CD4-positive, alpha-beta T cell (primary cell): ENCODE measurements at places on chromosomes 13 and 19.

- no peak for DNase-seq
Observed at GRCh38 chr19:31770223-31770622, 421.0 kb upstream of the TSHZ3 start.

DNA sequence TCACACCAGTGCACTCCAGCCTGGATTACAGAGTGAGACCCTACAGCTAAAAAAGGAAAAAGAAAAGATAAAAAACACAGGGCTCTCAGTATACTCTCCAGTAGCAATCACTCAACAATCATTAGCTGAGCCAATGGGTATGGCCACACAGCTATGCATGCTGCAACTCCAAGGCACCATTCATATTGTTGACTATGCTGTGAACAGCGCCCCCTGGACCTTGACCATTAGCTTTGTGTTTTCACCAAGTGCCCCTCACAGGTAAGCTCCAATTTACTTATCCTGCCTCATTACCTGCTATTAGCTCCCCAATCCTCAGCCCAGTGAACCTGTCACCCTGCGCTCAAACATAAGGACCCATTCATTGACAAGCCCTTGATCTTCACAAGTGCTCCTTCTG lies 35.8 kb downstream of the ZIC5 start:
- DNase-seq, result no peak

DNA sequence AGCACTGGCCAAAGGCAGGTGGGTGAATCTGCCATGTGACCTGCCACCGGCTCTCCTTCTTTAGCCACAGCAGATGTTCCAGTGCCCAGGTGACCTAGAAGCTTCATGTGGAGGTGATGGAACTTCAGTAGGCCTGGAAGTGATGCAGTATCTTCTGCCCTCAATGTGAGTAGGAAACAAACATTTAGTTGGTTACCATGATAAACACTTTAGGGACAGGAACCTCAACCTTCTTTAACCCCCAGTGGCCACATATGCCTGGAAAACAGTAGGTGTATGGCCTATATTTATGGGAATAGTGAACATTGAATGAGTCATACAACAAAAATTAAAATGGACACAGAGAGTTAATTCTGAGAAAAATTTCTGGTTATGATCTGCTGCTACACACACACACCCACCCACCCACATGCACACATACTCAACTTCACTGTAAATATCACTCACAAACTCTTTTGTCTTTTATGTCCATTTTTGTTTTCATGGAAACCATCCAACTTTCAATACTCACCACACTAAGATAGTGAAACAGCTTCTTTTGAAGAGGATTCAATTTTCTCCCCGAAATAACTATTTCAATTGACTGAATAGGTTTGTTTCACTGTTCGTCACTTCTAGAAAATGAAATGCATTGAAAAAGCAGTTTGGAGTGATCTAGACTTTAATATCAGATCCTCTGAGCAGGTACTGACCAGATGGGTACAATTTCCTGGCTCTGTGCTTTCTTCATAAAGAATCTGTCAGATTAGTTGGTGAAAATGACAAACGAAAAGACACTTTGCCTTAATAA lies 97.3 kb downstream of the STARD13 start:
- DNase-seq, result no peak

DNA sequence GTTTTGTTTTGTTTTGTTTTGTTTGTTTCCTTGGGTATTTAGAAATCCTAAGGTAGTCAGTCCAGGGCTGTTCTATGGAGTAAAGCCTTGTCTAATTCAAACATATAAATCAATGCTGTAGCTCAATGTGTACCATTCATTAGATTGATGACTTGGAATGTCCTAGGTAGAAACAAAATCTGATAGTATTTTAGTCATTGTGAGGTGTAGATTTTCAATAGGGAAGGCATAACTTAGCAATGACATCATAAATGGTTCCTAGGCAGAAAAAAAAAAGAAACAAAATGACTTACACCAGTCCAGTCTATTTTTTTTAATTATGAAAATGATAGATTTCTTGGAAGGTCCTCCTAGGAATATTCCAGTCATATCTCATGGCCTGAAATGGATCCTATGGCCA lies 189.9 kb downstream of the SPRY2 start:
- no peak for DNase-seq

GRCh38 chr19:6226012-6226411 lies 53.8 kb downstream of the MLLT1 start:
- DNase-seq, result no peak

GRCh38 chr13:46577696-46578589 lies 25.0 kb downstream of the LRCH1 start:
- no peak for DNase-seq

DNA sequence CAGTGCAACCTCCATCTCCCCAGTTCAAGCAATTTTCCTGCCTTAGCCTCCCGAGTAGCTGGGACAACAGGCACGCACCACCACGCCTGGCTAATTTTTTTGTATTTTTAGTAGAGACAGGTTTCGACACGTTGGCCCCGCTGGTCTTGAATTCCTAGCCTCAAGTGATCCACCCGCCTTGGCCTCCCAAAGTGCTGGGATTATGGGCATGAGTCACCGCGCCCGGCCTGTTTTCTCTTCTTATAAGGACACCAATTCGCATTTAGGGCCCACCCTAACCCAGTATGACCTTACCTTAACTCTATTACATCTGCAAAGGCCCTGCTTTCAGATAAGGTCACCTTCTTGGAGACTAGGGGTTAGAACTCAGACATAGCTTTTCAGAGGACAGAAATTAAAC lies 35.1 kb downstream of the TMEM161A start:
- DNase-seq, result no peak

GRCh38 chr19:32404933-32405430 lies 588 bp upstream of the DPY19L3 start:
- DNase-seq, result peak; percentile 26

DNA sequence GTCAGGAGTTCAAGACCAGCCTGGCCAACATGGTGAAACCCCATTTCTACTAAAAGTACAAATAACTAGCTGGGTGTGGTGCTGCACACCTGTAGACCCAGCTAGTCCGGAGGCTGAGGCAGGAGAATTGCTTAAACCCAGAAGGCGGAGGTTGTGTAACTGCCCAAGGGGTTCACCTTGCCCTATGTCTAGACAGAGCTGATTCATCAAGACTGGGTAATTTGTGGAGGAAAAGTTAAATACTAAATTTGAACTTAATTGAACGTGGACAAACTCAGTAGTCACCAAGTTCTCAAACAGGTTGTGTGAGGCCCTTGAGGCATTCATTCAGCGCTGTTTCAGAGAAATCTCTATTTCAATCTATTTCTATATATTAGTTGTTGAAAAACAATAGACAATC lies 13.7 kb upstream of the ZNF486 start:
- DNase-seq, result no peak
